GM12878 (cell line): ENCODE measurements at places on chromosomes 5 and 9. TPM values are rescaled to one million over a fixed set of nuclear protein-coding genes. Genes with fewer than 3 reads are reported as not detected.
A peak's percentile ranks its signal among the peaks of the same experiment; 100 is the strongest.

The FOXD4L6 gene
- not detected in 2 replicates for total RNA-seq

The DTWD2 gene
- 6.3 and 6.5 TPM in 2 replicates for total RNA-seq

DNA sequence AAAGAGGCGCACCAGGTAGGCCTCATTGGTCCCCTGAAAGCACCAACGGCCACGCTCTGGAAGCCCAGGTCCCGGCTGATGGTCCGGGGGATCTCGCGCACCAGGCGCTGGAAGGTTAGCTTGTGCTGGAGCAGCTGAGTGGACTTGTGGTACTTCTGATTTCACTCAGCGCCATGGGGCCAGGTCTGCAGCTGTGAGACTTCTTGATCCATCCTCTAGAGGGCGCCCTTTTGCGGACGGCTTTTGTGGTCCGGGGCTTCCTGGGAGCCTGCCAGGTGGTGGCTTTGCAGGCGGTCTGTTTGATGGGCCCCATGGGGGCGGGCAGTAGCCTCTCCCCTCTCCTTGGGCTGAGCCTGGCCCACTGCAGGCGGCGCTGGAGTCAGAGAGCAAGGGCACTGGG lies 10.4 kb downstream of the TAF11L12 start:
- no peaks in the 10 kb centered on the region for H3K4me1 ChIP-seq
- no peak overlapping the region for H3K27ac ChIP-seq
- H3K4me3 ChIP-seq = no peak overlapping the region
- DNase-seq = no peak

GRCh38 chr5:37808945-37809344 lies 30.9 kb downstream of the GDNF start:
- no peak for DNase-seq
- no peak overlapping the region for H3K4me3 ChIP-seq
- H3K4me1 ChIP-seq = peaks cover 4% of the 10 kb centered on the region
- H3K36me3 ChIP-seq = no peaks in the 10 kb centered on the region
- no peak overlapping the region for H3K27ac ChIP-seq

DNA sequence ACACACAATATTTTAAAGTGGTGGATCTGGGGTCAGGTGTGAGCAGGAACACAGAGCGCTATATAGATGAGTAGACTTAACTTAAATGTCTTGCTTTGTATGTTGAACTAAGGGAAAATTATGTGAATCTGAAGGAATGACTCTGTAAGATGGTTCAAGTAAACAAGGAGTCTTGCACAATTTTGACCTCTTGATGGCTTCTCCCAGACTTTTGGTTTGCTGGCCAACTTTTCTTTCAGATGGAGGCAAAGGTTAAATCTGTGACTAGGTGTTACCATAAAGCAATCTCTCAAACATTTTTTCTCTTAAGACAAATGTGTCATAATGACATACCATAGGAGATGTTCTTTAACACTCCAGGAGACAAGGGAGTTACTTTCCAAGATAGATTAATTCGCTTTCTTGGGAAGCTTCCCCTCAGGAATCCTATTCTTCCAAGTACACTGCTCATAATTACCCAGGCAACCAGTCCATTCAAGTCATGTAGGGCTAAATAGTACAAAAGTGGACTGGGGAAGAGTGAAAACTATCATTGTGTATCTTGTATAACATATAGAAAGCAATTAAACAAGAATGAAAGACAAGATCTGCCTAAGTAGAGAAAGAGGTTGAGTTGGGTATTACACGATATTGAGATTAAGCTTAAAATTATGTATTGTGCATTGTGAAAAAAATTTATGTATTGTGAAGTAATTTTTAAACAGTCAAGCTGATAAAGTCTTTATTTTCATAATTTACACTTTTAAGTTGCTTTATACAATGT lies 60.3 kb upstream of the SLC27A6 start:
- no peaks in the 10 kb centered on the region for H3K36me3 ChIP-seq
- H3K4me1 ChIP-seq = no peaks in the 10 kb centered on the region
- no peak overlapping the region for H3K27ac ChIP-seq
- no peaks in the 10 kb centered on the region for H3K27me3 ChIP-seq

DNA sequence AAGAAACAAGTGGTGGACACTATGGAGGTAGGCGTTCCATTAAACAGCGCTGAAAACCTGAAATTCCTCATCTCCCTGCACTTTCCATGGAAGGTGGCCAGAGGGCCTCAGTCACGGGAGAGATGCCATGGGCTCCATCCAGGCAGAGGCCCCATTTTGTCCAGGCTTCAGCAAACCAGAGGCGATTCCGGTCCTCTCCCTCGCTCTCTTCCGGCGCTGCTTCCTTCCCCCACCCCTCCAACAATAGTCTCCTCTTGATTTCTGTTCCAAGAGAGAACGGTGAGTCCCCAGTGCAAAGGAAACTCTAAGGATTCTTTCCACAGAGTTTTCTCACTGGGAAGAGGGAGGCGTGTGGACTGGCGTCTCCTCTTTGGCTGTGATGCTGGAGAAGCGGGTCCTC lies 7.5 kb downstream of the ZNF366 start:
- no peaks in the 10 kb centered on the region for H3K36me3 ChIP-seq
- no peak overlapping the region for H3K27ac ChIP-seq
- no peak overlapping the region for H3K4me3 ChIP-seq
- no peak for DNase-seq
- no peaks in the 10 kb centered on the region for H3K4me1 ChIP-seq

GRCh38 chr5:15983392-15983791 lies 196.2 kb downstream of the MARCHF11 start:
- no peaks in the 10 kb centered on the region for H3K36me3 ChIP-seq
- H3K27ac ChIP-seq = no peak overlapping the region
- H3K27me3 ChIP-seq = no peaks in the 10 kb centered on the region
- H3K4me1 ChIP-seq = no peaks in the 10 kb centered on the region
- H3K4me3 ChIP-seq = no peak overlapping the region
- DNase-seq = no peak

DNA sequence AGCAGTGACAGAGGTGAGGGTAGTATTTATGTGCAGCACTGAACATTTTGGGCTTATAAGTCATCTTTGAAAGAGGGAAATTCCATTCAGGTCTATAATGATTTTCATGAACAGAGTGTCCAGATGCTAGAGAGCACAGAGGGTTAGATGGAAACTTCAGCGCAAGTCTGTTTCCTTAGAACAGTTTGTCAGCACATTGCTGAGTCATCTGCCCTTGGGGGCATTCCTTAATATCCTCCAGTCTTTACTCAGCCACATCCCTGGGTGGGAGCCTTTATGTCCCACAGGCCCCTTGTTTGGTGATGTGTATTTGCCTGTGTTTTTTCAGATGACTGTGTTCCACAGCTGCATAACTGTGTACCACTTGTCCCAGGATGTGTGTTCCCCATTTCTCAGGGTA lies 138.5 kb upstream of the S1PR3 start:
- H3K4me3 ChIP-seq = no peak overlapping the region
- H3K27me3 ChIP-seq = no peaks in the 10 kb centered on the region

DNA sequence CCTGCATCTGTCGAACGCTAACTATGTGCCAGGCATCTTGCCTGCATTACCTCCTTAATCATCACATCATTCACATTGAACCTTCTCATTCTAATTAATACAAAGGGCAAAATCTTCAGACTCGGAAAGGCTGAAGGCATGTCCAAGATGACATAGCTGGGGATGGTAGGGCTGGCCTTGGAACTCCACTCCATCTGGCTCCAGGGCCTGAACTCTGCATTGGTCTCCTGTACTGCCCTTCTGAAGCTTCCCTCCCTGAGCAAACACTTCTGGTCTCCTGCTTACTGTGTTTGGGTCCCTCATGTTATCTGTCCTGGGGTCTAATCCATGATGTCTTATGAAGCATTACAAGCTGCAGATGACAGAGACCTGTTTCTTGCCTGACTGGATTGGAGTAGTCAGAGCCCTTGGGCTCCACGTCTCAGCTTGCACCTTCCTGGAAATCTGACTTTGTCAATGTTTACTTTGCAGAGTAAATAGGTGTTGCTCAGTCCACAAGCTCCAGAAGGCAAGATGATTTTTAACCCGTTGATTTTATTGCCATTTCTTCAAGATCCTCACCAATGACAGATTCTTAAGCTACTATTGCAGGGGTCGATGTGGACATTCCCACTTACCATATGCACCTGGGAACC lies 106.1 kb downstream of the GALNT10 start:
- no peaks in the 10 kb centered on the region for H3K4me1 ChIP-seq
- no peaks in the 10 kb centered on the region for H3K27me3 ChIP-seq
- H3K4me3 ChIP-seq = no peak overlapping the region
- no peak for DNase-seq

GRCh38 chr5:2685651-2686272 lies 65.7 kb downstream of the IRX2 start:
- no peak overlapping the region for H3K4me3 ChIP-seq
- no peaks in the 10 kb centered on the region for H3K36me3 ChIP-seq
- no peaks in the 10 kb centered on the region for H3K4me1 ChIP-seq
- H3K27me3 ChIP-seq = no peaks in the 10 kb centered on the region
- H3K27ac ChIP-seq = no peak overlapping the region

- H3K4me1 ChIP-seq = peaks cover 7% of the 10 kb centered on the region; the same call in 1 of the 2 replicates
- no peaks in the 10 kb centered on the region for H3K36me3 ChIP-seq
- no peak overlapping the region for H3K4me3 ChIP-seq
- H3K27me3 ChIP-seq = no peaks in the 10 kb centered on the region
- no peak for DNase-seq
Measured at GRCh38 chr5:143552680-143553079, 149.2 kb upstream of the NR3C1 start.

- H3K4me1 ChIP-seq = no peaks in the 10 kb centered on the region
- no peak for DNase-seq
- no peak overlapping the region for H3K4me3 ChIP-seq
- no peaks in the 10 kb centered on the region for H3K27me3 ChIP-seq
- no peak overlapping the region for H3K27ac ChIP-seq
Measured at GRCh38 chr5:89262030-89262429, 379.0 kb upstream of the MEF2C start.

- no peak for DNase-seq
- H3K36me3 ChIP-seq = no peaks in the 10 kb centered on the region
- no peak overlapping the region for H3K27ac ChIP-seq
- H3K4me3 ChIP-seq = no peak overlapping the region
- H3K4me1 ChIP-seq = no peaks in the 10 kb centered on the region
Measured at GRCh38 chr5:59835800-59836199, 57.7 kb downstream of the PDE4D start.

DNA sequence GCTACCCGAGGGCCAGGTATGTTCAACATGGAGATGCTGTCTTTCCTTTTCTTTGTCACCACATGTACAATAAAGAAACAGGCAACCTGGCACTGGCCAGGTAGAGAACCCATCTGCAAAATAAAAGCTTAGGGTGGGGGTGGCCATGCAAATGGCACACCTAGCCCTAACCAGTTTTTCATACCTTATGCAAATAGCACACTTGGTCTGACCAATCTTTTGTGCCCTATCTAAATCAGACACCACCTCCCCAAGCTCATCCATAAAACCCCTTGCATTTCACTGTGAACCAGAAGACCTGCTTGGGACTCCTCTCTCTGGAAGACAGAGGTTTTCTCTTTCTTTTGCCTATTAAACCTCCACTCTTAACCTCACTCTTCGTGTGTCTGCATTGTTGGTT lies 33.9 kb downstream of the JAKMIP2 start:
- no peak for DNase-seq
- H3K4me1 ChIP-seq = no peaks in the 10 kb centered on the region
- no peak overlapping the region for H3K4me3 ChIP-seq

DNA sequence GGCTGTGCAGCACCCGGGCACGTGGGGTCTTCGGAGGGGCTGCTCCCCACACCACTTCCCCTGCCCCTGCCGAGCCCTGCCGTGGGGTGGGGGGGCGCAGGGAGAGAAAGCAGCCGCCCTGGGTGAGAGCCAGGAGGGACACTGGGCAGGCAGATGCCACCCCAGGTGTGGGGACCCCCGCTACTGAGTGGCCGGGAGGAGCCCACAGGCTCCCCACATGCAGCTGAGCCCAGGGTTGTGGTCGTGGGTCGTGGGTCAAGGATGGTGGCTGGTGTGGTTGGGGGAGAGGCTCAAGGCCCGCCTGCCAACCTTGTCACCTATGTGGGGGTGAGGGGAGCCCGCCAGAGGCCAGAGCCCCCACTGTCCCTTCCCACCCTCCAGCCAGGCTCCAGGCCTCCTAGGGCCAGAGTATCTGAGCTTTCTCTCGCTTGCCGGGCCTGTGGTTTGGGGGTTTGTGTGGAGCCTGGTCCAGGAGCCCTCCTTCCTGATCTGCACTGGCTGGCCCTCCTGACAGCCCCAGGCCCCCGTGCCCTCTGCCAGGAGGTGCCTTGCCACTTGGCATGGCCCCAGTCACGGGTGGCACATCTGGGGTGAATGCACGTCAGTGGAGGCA lies 35.5 kb downstream of the EXOC3 start:
- no peak overlapping the region for H3K27ac ChIP-seq
- H3K4me3 ChIP-seq = no peak overlapping the region
- no peaks in the 10 kb centered on the region for H3K27me3 ChIP-seq
- no peaks in the 10 kb centered on the region for H3K36me3 ChIP-seq
- DNase-seq = no peak

DNA sequence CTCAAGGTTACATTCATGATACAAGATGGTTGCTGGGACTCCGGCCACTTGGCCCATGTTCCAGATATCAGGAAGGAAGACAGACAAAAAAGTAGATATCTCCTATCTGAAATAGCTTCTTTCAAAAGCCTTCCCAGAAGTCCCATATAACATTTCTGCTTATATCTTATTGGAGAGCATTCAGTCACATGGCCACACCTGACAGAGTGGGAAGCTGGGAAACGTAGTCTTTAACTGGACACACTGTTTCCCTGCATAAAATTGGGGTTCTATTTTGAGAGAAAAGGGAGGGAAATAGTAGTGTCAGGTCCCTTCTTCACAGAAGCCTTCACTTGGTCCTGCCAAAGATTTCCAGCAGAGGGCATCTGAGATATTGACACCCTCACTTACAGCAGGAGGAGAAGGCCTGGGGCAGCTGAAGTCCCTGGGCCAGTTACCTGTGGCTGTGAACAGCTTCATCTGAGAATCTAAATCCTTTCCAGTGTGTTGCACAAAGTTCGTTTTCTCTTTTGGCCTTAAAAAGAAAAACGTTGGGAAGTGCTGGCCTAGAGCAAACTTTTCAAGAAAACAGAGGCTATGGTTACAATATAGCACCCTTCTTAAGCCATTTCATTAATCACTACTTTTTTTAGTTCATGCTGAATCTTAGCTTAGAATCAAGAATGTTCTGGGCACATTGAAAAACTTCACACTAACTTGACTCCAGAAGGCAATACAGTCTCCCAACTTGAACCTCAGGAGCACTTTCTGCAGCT lies 33.5 kb downstream of the SPEF2 start:
- H3K36me3 ChIP-seq = no peaks in the 10 kb centered on the region
- no peak for DNase-seq
- H3K27me3 ChIP-seq = no peaks in the 10 kb centered on the region
- H3K4me1 ChIP-seq = no peaks in the 10 kb centered on the region

GRCh38 chr5:16642867-16643266 lies 26.1 kb upstream of the RETREG1 start:
- no peak overlapping the region for H3K4me3 ChIP-seq
- DNase-seq = no peak
- H3K27me3 ChIP-seq = no peaks in the 10 kb centered on the region

GRCh38 chr9:26341545-26341944 lies 551.1 kb downstream of the CAAP1 start:
- no peaks in the 10 kb centered on the region for H3K36me3 ChIP-seq
- no peak overlapping the region for H3K27ac ChIP-seq
- H3K4me3 ChIP-seq = no peak overlapping the region
- no peaks in the 10 kb centered on the region for H3K4me1 ChIP-seq
- no peaks in the 10 kb centered on the region for H3K27me3 ChIP-seq
- no peak for DNase-seq

GRCh38 chr9:2602704-2603116 lies 18.9 kb upstream of the VLDLR start:
- H3K4me3 ChIP-seq = no peak overlapping the region; the same call in 1 of the 2 replicates
- peak; percentile 49 for DNase-seq
- H3K4me1 ChIP-seq = no peaks in the 10 kb centered on the region; the same call in 1 of the 2 replicates
- no peaks in the 10 kb centered on the region for H3K36me3 ChIP-seq
